Erythroblast (primary cell): ENCODE measurements at places on chromosomes 2 and 18.

GRCh38 chr2:1454346-1454745 is 41.1 kb downstream of the TPO start:
- no peak for DNase-seq

- no peak for DNase-seq
Measured at GRCh38 chr2:227198866-227199265, 34.4 kb downstream of the COL4A3 start.

DNA sequence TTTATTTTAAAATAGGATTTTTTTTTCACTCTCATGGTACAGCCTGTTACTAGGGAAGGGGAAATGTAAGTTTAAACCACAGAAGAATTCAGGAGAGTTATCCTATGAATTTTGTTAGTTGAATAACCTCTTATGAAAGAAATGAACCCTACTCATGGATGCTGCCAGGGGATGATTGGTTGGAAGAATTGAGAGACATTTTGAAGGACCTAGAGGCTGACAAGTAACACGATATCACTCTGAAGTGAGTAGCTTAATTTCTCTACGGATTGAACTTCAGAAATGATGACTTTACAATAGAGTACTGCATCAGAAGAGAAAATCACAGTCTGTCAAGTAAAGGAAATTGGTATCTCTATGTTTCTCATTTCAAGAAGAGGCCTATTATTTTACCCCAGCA is 1346.2 kb downstream of the SUCLG1 start:
- no peak for DNase-seq

GRCh38 chr18:56322406-56322805 is 316.0 kb downstream of the TXNL1 start:
- no peak for DNase-seq

GRCh38 chr2:182393270-182393760 is 33.5 kb downstream of the PDE1A start:
- DNase-seq, result no peak

GRCh38 chr2:131043199-131044074 is 49.8 kb downstream of the FAM168B start:
- no peak for DNase-seq

GRCh38 chr2:177921726-177922125 is 150.9 kb downstream of the PDE11A start:
- DNase-seq, result no peak

DNA sequence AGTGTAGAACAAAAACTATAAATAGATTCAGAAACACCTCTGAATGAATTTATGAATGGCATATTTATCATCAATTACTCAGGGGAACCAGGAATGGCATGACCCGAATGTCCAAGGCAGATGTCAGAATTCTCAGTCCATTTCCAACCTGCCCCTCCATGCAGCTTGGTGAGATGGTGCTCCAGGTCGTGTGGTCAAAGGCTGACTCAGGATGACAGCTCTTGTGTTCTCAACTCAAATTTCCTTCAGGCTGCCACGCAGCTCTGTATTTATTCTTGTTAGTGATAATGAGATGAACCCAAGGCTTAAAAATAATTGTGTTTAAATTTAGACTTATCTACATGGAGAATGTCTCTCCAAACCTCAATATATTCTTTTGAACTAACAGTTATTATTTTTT is 146.9 kb downstream of the METTL4 start:
- no peak for DNase-seq

DNA sequence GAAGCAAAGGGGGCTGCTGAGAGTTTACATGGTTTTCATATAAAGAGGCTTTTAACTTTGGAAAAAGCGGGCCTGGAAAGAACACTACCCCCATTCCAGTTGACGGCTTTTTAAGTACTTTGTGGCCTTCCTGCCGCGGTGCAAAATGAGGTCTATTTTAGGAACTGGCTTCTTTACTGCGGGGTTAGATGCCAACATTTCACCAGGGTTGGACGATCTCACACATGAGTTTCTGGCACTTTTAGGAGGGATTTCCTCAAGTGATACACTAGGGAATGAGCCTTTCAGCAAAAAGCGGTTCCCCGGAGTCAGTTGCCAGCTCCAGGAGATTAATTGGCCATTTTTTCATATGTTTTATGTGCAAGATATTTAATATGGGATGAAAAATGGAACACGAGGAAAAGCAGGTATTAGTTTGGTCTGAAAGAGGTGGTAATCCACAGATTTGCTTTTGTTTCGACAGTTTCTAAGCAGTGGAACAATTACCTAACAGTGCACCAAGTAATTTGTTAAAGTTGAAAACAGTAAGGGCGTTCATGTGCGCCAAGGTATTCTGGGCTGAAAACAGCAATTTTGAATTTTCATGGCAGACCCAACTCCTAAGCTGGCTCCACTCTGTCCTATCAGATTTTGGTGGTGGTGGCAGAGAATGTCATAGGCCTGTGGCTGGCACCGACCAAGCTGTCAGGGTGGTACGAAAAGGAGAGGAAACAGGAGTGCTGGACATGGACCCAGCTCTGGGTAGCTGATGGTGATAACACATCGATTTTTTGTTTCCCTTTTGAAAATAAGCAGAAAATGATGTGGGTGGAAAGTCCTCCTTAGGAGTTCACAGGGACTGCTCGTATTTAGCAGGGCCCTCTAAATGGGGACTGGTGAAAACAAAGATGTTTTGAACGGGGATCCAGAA is 55.6 kb upstream of the FZD5 start:
- DNase-seq, result no peak
